ENCODE measurements at places on chromosomes 13 and 19. TPM values are rescaled to one million over a fixed set of nuclear protein-coding genes. Genes with fewer than 3 reads are reported as not detected.

GRCh38 chr19:7869453-7869909 lies 4.7 kb downstream of the PRR36 start:
- H3K4me1 ChIP-seq, result peaks cover 59% of the 10 kb centered on the region
- peaks cover 26% of the 10 kb centered on the region for H3K27me3 ChIP-seq
- peak overlapping the region; percentile 83 for H3K4me3 ChIP-seq
- peak; percentile 99 for DNase-seq
- H3K27ac ChIP-seq, result no peak overlapping the region

GRCh38 chr13:50866817-50867636 lies 23.5 kb upstream of the DLEU7 start:
- no peaks in the 10 kb centered on the region for H3K27me3 ChIP-seq
- no peak for DNase-seq
- no peaks in the 10 kb centered on the region for H3K4me1 ChIP-seq
- no peaks in the 10 kb centered on the region for H3K36me3 ChIP-seq
- no peak overlapping the region for H3K4me3 ChIP-seq

DNA sequence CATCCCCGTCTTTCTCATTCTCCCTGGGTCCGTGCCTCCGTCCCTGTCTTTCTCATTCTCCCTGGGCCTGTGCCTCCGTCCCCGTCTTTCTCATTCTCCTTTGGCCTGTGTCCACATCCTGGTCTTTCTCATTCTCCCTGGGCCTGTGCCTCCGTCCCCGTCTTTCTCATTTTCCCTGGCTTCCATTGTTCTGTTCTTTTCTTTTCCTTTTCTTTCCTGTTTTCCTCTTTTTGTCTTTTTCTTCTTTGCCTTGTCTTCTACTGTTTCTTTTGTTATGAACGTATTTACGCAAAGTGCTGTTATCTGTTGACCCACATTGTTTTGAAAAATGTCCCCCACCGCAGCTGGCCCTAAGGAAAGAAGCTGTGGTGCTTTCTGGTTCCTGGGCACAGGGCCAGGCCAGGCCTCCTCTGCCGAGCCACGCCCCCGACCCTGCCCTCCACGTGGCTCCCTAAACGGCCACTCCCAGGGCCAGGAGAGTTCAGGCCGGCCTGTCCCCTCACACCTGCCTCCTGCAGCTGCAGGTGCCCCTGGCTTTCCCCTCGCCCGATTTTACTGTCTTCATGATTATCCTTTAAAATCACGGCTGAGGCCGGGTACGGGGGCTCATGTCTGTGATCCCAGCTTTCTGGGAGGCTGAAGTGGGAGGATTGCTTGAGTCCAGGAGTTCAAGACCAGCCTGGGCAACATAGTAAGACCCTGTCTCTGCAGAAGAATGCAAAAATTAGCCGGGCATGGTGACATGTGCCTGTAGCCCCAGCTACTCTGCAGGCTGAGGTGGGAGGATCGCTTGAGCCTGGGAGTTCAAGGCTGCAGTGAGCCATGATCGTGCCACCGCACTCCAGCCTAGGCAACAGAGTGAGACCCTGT lies 14.0 kb upstream of the TMPRSS9 start:
- no peaks in the 10 kb centered on the region for H3K27me3 ChIP-seq
- peak overlapping the region; percentile 76 for H3K27ac ChIP-seq
- no peak overlapping the region for H3K4me3 ChIP-seq
- no peak for DNase-seq
- no peaks in the 10 kb centered on the region for H3K4me1 ChIP-seq

- no peak overlapping the region for H3K27ac ChIP-seq
- peaks cover 5% of the 10 kb centered on the region for H3K36me3 ChIP-seq
- H3K4me1 ChIP-seq, result no peaks in the 10 kb centered on the region
- no peak overlapping the region for H3K4me3 ChIP-seq
- no peak for DNase-seq
- H3K27me3 ChIP-seq, result peaks cover 40% of the 10 kb centered on the region
Measured at GRCh38 chr13:45623516-45624090, 8.1 kb upstream of the ERICH6B start.

GRCh38 chr19:29858000-29858596 lies 46.3 kb downstream of the CCNE1 start:
- H3K4me3 ChIP-seq, result no peak overlapping the region
- H3K27ac ChIP-seq, result no peak overlapping the region
- no peaks in the 10 kb centered on the region for H3K4me1 ChIP-seq
- H3K27me3 ChIP-seq, result peaks cover 9% of the 10 kb centered on the region
- DNase-seq, result peak; percentile 47
- H3K36me3 ChIP-seq, result no peaks in the 10 kb centered on the region

DNA sequence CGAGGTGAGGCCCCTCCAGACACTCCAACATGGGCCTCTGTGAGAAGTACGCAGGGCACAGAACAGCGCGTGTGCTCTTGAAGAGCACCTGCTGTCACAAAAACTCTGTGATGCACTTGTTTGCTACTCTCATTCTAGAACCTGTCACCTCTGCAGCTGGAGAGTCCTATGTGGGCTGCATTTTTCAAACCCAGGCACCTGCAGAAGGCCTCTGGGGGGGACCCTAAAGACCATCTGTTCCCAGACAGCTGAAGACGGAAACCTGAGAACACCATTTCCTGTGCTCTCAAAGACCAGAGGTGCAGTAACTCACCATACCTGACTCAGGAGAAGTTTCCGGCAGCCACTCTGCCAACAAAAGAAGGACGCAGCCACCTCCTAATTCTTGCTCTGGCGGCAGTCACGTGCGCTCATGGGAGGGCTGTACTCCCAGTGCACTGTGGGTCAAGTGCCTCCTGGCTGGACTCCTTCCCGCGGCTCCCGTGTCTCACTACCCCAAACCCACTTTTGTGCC lies 28.1 kb downstream of the RANBP3 start:
- peak overlapping the region; percentile 91 for H3K27ac ChIP-seq
- peak; percentile 37 for DNase-seq
- H3K36me3 ChIP-seq, result peaks cover 15% of the 10 kb centered on the region
- no peaks in the 10 kb centered on the region for H3K27me3 ChIP-seq
- peaks cover 99% of the 10 kb centered on the region for H3K4me1 ChIP-seq

GRCh38 chr13:36950920-36951319 lies 30.9 kb upstream of the SMAD9 start:
- no peak for DNase-seq
- H3K27ac ChIP-seq, result no peak overlapping the region
- no peaks in the 10 kb centered on the region for H3K4me1 ChIP-seq
- no peaks in the 10 kb centered on the region for H3K27me3 ChIP-seq
- no peak overlapping the region for H3K4me3 ChIP-seq

- H3K27me3 ChIP-seq, result no peaks in the 10 kb centered on the region
- DNase-seq, result no peak
- H3K4me3 ChIP-seq, result no peak overlapping the region
- no peaks in the 10 kb centered on the region for H3K4me1 ChIP-seq
- H3K36me3 ChIP-seq, result peaks cover 11% of the 10 kb centered on the region
Measured at GRCh38 chr13:113969311-113969972, 4.4 kb downstream of the C13orf46 start.

DNA sequence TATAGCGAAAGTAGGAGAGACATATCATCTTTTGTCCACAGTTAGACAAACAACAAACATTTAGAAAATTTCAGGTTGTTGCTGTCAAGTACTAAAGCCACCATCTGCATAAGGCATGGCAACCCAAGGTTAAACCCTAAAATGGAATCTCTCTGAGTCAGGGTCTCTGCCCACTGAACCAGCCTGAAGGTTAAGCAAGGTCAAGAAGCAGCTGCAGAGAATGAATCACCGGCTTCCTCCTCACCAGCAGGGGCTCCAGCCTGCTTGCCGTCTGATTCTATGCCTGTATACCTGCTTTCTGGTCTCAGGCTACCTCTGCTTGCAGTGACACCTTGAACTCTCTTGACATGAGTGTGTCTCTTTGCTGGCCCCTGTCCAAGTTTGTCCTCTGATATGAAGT lies 726.2 kb upstream of the SGCG start:
- H3K27me3 ChIP-seq, result no peaks in the 10 kb centered on the region
- H3K4me3 ChIP-seq, result no peak overlapping the region
- no peaks in the 10 kb centered on the region for H3K36me3 ChIP-seq

DNA sequence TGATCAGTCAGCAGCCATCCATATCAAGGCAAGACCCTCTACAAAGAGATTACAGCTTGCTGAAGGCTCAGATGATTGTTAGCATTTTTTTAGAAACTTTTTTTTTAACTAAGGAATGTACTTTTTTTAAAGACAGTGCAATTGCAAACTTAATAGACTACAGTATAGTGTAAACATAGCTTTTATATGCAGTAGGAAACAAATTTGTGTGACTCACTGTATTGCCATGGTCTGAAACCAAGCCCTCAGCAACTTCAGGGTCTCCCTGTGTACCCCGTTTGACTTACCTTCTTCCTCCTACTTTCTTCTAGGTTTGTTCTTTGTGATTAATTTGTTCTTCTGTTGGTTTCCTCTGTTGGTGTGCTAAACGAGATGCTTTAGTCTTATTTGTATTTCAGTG lies 93.0 kb upstream of the TEX29 start:
- DNase-seq, result no peak
- H3K36me3 ChIP-seq, result peaks cover 55% of the 10 kb centered on the region
- peaks cover 40% of the 10 kb centered on the region for H3K4me1 ChIP-seq
- H3K4me3 ChIP-seq, result no peak overlapping the region

GRCh38 chr13:27283906-27284493 lies 13.4 kb downstream of the RASL11A start:
- DNase-seq, result no peak
- H3K27ac ChIP-seq, result no peak overlapping the region
- peaks cover 2% of the 10 kb centered on the region for H3K27me3 ChIP-seq
- H3K36me3 ChIP-seq, result no peaks in the 10 kb centered on the region
- H3K4me1 ChIP-seq, result peaks cover 4% of the 10 kb centered on the region
- H3K4me3 ChIP-seq, result no peak overlapping the region

- H3K36me3 ChIP-seq, result no peaks in the 10 kb centered on the region
- no peak overlapping the region for H3K27ac ChIP-seq
- DNase-seq, result no peak
- no peaks in the 10 kb centered on the region for H3K27me3 ChIP-seq
- H3K4me3 ChIP-seq, result no peak overlapping the region
- H3K4me1 ChIP-seq, result peaks cover 14% of the 10 kb centered on the region
Measured at GRCh38 chr19:45363861-45364459, 6.4 kb downstream of the ERCC2 start.

DNA sequence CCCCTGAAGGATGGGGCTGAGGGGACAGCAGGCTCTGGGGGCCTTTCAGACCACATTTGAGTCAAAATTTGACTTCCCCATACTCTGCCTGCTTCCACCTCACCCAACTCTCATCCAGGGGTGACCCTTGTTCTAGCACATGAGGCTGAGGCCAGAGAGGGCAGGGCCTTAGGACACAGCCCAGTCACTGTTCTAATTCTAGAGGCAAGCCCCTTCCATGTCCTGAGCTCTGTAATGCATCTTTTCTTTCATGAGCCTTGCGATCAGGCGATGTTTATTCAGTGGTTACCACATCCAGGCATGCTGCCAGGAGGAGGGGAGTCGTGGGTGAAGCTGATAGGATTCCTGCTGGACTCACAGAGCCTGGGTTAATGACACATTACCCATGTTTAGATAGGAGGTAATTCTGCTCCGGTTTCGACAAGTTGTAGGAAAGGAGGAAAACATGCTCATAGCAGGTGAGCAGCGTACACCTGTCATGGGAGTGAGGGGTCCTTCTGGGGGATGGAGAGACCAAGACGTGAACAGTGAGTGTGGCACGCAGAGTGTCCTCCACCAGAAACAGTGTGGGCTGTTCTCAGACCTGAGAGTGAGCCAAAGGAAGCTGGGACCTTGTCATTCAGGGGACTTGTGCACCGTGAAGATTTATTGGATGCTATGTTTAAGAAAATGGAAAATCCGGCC lies 9.3 kb downstream of the RPS9 start:
- peaks cover 41% of the 10 kb centered on the region for H3K36me3 ChIP-seq
- no peak for DNase-seq
- H3K27ac ChIP-seq, result peak overlapping the region; percentile 74
- H3K27me3 ChIP-seq, result no peaks in the 10 kb centered on the region
- peaks cover 66% of the 10 kb centered on the region for H3K4me1 ChIP-seq

GRCh38 chr19:34274284-34274826 lies 20.0 kb downstream of the GARRE1 start:
- H3K4me3 ChIP-seq, result no peak overlapping the region
- H3K27ac ChIP-seq, result peak overlapping the region; percentile 87
- peaks cover 85% of the 10 kb centered on the region for H3K4me1 ChIP-seq
- DNase-seq, result no peak
- H3K27me3 ChIP-seq, result no peaks in the 10 kb centered on the region

DNA sequence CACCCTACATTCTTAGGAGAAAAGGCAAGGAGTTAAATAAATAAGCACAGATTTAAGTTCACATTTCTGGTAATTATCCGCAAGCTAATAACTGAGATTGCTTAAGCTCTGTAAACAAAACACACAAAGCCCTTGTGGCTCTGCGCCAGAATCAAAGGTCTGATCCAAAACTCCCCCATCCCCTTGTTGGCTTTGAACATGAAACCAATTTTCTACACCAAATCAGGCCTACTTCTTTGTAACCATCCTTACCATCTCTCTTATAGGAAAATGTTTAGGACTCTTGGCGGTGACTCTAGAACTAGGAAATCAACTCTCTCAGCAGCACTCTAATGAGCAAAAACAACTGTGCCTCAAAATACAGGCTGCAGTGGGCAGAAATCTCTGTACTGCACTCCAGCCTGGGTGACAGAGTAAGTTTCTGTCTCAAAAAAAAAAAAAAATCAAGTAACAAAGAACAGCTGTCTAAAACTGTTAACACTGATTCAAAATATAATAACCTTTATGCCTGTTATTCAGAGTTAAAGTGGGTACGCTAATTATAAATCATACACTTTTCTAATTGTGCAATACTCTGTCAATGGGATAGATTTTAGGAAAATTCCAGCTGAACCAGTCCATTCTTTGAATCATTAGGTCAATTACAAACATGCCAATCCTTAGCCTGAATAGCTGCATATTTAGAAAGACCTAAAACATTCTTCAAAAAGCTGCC lies 25.8 kb downstream of the ABCC4 start:
- H3K4me3 ChIP-seq, result no peak overlapping the region
- no peak overlapping the region for H3K27ac ChIP-seq
- no peak for DNase-seq
- H3K27me3 ChIP-seq, result no peaks in the 10 kb centered on the region

DNA sequence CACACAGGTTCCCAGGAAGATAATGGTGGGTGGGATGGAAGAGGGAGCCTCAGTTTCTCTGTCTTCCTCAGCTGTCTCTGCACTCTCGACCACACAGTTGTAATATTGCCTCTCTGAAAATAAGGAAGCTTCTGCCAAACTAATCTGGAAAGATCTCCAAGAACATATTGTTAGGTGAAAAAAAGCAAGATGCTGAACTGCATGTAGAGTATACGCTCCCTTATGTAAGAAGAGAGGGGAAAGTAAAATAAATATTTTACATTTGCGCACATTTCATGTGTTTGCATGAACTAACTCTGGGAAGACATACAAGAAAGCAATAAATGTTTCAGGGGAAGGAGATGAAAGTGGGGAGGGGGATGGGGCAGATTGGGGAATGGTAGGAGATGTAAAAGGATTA lies 41.9 kb upstream of the CACNA1A start:
- H3K4me3 ChIP-seq, result no peak overlapping the region
- no peak overlapping the region for H3K27ac ChIP-seq
- H3K4me1 ChIP-seq, result no peaks in the 10 kb centered on the region
- no peak for DNase-seq

Gene GPR183
- 9.2 TPM for polyA plus RNA-seq

Gene ZSCAN1
- not detected for polyA plus RNA-seq

Gene SIRT6
- polyA plus RNA-seq, result 0.86 TPM

Gene SLC8A2
- not detected for polyA plus RNA-seq

Gene CEACAM7
- not detected for polyA plus RNA-seq

Gene SYMPK
- 4.4 TPM for polyA plus RNA-seq

Gene ADGRE2
- not detected for polyA plus RNA-seq

Gene HMG20B
- polyA plus RNA-seq, result 55.9 TPM

Gene ZSCAN5A
- polyA plus RNA-seq, result 8.9 TPM

Gene CXCL17
- polyA plus RNA-seq, result not detected

Gene SLITRK1
- not detected for polyA plus RNA-seq

Gene C1QTNF9B
- not detected for polyA plus RNA-seq

Gene CSNK1A1L
- polyA plus RNA-seq, result not detected

Gene GIPC1
- polyA plus RNA-seq, result 32.2 TPM

Gene PIBF1
- 18.3 TPM for polyA plus RNA-seq

Gene ZNF534
- polyA plus RNA-seq, result not detected

Gene ABCC4
- 4.4 TPM for polyA plus RNA-seq

Data from naive thymus-derived CD8-positive, alpha-beta T cell (primary cell).